Anterior cingulate cortex (tissue), 58 donors: ENCODE measurements at places on chromosomes 6 and 20.
A peak's percentile ranks its signal among the peaks of the same experiment; 100 is the strongest.

- DNase-seq, result peak; percentile 16
Observed at GRCh38 chr20:56368351-56369134, 9.8 kb downstream of the FAM210B start.

GRCh38 chr20:11090751-11091150 is 417.0 kb upstream of the JAG1 start:
- no peak for DNase-seq

DNA sequence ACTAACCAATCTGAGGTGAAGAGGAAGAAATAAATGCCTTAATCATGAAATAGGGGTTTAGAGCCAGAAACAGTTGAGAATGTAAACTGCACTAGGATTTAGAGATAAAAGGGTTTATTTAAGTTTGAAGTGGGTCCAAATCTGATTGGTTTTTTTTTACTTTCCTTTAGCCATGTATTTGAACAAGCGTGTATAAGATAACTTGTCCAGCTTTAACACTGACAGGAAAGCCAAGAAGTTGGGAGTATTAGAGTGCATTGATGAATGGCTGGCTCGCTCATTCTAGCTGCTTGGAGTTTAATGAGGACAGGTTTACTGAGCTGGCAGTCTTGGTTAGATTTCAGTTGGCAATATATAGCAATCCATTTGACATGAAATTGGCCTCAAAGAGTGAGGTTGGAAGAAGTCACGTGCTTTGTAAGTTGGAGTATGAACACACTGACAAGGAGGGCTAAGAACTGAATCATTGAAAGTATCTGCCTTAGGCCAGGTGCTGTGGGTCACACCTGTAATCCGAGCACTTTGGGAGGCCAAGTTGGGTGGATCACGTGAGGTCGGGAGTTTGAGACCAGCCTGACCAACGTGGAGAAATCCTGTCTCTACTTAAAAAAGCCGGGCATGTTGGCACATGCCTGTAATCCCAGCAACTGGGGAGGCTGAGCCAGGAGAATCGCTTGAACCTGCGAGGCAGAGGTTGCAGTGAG is 13.7 kb downstream of the SRSF3 start:
- no peak for DNase-seq

- no peak for DNase-seq
Observed at GRCh38 chr20:35508493-35509218, 20.8 kb downstream of the C20orf173 start.

- no peak for DNase-seq
Observed at GRCh38 chr6:159172091-159172491, 2.9 kb downstream of the FNDC1 start.

DNA sequence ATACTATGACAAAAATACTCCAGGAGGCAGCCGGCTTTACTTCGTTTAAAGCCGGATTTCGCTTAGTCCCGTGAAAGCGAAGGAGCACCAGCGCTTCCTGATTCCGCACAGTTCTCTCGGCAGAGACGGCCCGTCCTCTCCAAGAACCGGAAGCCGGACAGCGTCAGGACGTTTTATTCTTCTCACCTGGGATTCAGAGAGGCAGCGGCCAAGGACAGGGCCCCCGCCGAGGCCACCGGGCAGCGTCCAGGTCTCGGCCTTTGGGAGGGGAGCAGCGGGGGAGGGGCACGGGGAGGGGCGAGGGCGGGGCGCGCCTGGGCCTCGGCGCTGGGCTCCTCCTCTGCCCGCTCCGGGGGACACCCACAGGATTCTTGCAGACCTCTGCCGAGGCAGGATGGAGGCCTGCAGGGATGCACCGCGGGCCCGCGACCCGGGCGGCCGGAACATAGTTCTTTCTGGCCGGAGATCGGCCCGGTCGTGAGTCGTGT is 2.8 kb upstream of the DIDO1 start:
- DNase-seq, result no peak

DNA sequence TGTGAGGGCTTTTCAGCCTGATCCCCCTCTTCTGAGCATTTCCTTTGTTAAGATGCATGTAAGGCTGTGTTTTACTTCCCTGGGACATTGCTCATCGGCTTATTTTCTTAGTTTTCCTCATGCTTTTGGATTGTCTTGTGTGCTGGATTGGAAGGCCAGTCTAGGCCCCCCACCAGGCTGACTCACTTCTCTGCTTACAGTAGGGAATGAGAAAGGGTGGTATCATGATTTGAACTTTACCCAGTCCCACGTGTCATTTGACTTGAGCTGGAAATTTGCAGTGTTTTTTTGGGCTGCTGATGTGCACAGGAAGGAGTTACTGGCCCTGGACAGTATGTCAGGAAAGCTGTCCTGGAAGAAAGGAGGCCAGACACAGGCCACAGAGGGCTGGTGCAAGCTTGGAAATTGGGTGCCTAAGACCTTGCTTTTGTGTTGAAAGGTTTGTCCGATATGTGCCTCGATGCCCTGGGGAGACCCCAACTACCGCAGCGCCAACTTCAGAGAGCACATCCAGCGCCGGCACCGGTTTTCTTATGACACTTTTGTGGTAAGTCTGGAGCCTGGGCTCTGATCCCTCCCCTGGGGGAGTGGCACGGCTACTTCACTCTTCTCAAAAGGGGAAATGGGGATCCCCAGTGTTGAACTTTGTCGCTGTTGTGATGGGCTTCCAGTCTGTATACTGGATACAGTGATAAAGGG is 12.8 kb downstream of the RNF114 start:
- no peak for DNase-seq

DNA sequence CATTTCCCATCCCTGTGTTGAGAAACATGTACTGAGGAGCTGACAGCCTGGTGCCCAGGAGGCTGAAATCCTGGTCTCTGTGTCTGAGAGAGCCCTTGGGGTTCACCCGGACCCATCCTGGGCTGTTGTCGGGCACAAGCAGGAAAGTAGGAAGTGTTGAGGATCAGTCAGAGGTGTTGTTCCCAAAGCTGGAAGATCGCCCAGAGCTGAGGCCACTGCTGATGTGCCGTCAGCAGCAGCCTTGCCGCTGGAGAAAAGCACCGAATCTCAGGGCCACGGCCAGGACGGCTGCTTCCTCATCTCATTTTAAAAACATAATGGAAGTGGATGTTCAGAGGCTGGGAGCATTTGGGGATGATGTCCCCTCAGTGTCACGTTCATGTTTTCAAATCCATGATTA is 218.5 kb downstream of the UST start:
- DNase-seq, result no peak

- DNase-seq, result no peak
Observed at GRCh38 chr20:142290-142689, at the start of gene DEFB126. TSS of gene DEFB126 (plus strand) at chr20:142590. CDS start at chr20:142629, 39 bp downstream.

DNA sequence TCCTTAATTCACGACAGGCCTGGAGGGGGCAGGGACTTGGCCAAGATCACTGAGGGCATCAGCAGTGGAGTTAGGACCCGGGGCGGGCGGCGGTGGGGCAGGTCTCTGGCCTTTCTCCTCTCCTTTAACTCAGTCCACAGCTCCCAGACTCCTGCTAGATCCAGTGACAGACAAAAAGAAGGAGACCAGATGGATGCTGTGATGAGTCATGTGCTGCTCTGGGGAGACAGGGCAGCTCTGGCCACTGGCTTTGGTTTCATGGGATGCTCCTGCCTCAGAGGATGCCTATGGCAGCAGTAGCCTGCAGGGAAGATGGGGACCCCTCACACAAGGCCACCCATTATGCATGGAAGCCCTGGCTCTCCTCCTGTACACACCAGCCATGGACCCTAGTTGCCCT is 20.5 kb downstream of the EPB41L1 start:
- DNase-seq, result no peak

DNA sequence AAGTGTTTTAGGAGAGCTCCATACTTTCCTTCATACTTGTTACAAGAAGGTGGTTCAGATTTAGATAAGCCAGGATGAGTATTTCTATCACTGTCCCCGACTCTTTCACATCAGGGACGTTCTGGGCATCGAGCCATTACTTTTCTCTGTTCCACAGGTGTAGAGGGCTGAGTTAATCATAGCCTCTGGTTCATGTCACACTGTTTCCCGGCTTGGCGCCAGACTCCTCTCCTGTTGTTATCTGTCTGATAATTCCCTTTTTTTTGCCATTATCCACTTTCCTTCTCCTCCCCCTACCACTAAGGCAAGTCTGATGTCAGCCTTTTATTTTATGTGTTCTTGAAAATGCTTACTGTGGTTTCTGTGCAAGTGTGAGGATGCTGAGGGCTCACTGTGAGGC is 593.4 kb downstream of the UTRN start:
- DNase-seq, result no peak

DNA sequence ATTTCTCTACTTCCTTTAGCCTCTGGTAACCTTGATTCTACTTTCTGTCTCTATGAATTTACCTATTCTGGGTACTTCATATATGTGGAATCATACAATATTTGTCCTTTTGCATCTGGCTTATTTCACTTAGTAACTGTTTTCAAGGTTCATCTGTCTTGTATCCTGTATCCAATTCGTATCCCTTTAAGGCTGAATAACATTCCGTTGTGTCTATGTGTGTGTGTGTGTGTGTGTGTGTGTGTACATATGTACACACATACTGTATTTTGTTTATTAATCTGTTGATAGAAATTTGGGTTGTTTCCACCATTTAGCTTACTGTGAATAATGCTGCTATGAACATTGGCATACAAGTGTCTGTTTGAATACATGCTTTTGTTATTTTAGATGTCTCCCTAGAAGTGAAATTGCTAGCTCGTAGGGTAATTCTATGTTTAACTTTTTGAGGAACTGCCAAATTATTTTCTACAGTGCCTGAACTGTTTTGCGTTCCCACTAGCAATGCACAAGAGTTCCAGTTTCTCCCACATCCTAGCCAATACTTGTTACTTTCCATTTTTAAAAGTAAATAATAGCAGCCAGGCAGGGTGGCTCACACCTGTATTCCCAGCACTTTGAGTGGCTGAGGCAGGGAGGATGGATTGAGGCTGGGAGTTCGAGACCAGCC is 17.7 kb downstream of the SENP6 start:
- DNase-seq, result no peak

DNA sequence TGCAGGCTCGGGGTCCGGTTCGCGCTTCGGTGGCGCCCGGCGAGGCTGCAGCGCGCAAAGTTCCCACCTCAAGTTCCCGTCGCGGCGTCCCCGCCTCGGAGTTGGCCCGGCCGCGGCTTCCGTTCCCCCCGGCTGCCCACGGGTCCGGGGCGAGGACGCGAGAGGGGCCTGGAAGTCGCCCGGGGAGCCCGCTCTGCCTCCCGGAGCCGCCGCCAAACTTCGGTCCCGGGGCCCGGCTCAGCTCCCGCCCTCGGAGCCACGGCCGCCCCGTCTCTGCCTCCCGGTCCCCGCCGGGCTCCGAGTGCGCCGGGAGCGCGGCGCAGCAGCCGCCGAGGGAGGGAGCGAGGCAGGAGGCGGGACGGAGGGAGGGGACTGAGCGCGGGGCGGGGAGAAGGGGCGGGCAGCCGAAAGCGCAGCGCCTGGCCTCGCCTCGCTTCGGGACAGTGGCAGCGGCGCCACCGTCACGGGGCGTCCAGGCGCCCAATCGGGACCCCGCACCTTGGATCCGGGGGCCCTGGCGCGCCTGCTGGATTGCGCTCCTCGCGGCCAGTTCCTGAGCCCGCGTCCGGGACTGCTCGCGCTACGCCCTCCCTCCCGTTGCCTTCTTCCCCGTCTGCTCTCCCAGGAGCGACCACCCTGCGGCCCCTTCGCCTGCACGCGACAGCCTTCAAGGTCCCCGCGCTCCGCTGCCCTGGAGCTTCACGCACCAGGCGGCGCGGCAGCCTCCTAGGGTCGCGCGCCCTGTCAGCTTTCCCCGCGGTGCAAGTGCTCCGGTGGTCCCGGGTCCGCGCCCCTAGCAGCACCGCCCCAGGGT is at the start of gene KCNG1:
KCNG1 (minus strand) TSS at position 305 of the 814 bp plus-strand sequence. CDS start 12,769 bp downstream, outside the sequence.
- DNase-seq, result no peak

DNA sequence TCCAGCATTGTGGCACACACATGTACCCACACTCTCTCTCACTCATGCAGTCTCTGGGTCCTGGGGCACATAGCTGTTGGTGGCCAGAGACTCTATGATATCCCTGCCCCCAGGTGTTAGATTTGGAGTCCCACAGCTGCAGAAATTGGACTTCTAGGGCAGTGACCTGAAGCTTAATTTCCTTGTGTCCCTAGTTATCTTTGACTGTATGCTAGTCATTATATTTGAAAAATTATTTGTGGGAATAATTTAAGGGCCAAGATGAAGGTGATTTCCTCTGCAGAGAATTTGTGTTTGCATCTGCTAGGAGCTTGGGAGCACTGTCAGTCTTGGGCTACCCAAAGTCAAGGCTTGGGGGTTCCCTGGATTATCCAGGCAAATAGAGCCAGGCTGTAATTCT is 50.1 kb downstream of the ZBTB9 start:
- DNase-seq, result no peak

- no peak for DNase-seq
Observed at GRCh38 chr6:14499841-14500240, 382.3 kb downstream of the CD83 start.

- DNase-seq, result no peak
Observed at GRCh38 chr6:13436399-13437217, 50.8 kb downstream of the GFOD1 start.

DNA sequence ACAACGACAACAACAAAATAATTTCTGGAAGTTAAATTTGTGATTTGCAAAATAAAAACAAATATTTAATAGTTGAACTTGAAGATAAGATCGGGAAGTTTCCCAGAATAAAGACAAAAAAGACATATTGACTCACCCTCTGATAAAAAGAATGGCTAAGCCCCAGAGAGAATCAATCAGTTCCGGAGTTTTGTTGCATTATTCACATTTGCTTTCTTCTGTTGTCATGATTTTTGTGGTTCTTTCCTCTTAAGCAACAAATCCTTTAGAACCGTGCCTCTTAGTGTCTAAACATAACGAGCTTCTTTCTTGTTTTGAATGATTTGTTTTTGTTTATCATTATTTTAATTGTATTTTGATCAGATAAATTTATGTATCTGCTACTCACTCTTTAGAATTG is 337.7 kb upstream of the PRND start:
- no peak for DNase-seq

GRCh38 chr20:1392693-1393506 is at the start of gene FKBP1A:
TSS of gene FKBP1A (minus strand) at chr20:1393054. CDS start at chr20:1392998, 56 bp downstream.
- peak; percentile 82 for DNase-seq

- DNase-seq, result no peak
Observed at GRCh38 chr6:80541181-80541580, 434.7 kb downstream of the BCKDHB start.

- DNase-seq, result no peak
Observed at GRCh38 chr6:122749451-122750050, 30.0 kb upstream of the FABP7 start.

DNA sequence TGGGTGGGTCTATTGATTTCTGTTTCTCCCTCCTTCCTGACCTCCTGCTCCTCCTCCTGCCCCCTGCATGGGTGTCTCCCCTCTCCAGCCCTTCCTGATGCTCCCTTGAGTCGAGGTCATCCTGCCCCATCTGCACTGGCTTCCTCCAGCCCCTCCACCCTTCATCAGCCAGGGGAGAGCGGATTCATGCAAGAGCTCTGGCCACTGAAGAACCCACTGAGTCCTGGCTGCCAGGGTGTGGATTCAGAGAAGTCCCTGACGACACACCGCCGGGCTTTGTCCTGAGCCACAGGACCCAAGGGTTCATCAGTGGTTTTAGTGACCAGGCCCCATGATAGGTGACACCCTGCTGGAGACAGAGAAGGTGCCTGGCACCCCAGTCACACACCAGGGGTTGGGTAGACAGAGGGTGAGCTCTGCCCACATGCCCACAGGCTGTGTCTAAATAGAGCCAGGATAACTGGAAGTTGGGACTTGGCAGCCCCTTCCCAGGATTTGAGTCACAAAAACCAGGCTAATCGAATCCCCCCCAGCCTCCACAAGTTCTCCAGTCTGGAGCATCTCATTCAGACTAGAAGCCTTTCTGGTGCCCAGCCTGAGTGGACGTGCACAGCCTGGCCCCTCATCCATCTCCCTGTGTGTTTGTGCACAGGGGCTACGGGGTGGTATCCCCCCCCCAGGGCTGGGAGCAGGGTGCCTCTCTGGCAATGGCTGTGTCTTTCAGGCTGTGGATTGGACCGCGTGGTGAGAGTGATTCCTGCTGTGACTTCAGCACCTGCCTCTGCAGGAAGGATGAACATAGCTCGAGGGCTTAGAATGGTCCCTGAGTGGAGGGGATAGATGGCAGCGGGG is 1.2 kb downstream of the GFRA4 start:
- DNase-seq, result no peak
